ENCODE measurements at places on chromosomes 5 and 9.

- no peak for DNase-seq
These were observed 3.3 kb downstream of the PPIC start for GRCh38 chr5:123033157-123033671.

DNA sequence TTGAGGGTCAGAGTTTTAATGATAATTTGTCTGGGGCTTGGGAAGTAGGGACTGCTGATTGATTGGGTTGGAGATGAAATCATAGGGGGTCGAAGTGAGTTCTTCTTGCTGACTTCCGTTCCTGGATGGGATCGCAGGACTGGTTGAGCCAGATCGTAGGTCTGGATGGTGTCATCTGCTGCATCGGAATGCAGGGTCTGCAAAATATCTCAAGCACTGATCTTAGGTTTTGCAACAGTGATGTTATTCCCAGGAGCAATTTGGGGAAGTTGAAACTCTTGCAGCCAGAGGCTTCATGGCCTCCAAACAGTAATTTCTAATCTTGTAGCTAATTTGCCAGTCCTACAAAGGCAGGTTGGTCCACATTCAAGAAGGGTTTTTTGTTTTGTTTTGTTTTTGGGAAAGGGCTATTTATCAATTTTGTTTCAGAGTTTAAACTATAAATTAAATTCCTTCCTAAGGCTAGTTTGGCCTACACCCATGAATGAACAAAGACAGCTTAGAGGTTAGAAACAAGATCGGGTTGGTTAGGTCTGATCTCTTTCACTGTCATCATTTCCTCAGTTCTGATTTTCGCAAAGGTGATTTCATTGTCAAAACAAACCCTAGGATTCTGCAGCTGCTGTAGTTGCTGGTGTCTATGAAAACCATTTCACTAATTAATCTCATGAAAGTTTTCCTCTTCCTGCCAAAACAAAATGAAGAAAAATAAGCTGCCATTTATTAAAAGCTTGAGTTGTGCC lies 388.0 kb downstream of the TMEM232 start:
- DNase-seq = no peak

GRCh38 chr9:137685741-137686420 lies 67.1 kb downstream of the EHMT1 start:
- no peak for DNase-seq

DNA sequence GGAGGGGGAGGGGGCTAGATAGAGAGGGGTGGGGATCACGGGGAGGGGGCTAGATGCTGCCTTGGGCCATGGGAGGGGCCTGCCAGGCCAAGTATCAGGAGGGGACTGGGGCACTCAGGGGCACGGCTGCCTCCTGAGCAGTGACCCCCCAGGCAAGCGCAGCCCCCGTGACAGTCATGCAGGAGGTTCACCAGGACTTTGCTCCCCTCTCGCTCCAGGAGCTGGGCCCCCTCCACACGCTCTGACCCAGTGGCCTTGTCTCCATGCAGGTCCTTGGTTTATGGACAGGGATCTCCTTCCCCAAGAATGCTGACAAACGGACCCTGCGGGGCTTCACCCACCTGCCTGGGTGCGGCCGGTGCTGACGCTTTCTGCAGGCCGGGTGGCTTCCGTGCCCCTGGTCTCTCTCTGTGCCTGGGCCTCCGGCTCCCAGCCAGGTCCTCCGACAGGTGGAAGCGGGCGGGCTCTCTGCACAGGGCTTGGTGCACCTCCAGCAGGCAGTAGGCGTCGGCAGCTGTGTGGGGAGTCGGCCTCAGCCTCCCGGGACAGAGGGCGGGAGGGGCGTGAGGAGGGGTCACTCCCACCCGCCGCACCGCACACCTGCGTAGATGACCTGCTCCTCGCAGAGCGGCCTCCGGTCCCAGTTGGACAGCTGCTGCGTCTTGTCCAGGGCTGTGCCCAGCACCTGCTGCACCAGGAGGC lies 46.8 kb upstream of the NRARP start:
- DNase-seq = no peak

DNA sequence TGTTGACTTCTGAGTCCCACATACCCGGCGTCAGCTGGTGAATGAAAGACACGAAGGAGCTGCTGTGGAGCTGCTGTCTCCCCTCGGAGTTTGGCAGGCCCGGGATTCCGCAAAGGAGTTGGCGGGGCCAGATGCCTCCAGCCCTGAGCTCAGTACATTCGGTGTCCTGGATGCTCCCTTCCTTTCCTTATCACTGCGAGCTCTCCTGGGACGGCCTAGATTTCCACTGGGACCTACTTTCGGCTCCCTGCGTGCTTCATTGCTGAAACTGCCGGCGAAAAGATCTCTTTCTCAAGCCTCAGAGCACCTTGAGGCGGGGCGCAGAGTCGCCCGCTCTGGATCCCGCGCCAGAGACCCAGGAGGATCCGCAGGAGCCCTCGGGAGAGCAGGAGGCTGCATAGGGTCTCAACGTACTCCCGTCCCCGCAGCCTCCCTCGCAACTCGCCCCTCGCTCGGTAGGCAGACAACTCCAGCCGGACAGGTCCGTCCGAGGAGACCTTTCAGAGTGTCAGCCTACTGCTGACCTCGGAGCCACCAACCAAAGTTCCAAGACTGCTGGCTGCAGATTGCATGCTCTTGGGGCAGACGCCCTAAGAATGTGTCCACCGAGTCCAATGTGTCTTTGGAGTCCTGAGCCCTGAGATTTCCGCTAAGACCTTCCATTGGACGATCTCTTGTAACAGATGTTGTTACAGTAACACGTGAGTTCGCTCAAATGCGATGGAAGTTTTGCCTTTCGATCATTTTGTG lies 6.1 kb downstream of the ANXA2R start:
- no peak for DNase-seq

DNA sequence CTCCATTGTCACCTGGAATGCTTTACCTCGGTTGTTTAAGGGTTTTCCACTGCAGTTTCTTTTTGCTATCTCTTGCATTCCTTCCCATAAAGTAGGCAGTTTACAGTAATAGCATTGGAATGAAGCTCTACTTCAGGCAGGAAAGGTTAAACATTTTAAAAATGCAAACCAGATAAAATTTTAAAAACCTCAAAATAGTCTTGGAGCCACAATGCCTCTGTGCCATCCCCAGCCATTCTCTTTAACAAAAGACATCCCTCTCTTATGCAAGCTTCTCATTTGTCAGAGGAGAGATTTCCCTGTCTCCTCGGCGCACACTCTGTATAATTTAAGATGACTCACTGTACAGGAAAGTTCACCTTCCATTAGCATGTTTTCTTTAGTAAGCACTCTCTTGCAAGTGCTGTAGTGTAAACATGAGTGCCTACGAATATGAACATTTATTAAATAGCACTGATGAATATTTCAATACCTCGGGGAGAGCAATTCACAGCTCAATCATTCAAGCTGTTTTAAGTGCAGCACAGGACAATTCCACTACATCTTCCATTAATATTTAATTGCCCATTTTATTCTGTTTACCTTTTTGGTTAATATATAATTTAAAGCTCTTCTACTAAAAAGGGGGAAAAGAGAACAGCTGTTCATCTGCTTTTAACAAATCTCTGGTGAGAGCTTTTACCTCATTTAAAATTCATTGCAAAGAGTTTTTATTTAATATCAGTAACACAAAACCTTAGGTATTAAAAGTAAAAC lies 343.6 kb downstream of the SPATA31D1 start:
- no peak for DNase-seq

GRCh38 chr5:10439692-10440091 lies 2.0 kb upstream of the ROPN1L start:
- DNase-seq = no peak

DNA sequence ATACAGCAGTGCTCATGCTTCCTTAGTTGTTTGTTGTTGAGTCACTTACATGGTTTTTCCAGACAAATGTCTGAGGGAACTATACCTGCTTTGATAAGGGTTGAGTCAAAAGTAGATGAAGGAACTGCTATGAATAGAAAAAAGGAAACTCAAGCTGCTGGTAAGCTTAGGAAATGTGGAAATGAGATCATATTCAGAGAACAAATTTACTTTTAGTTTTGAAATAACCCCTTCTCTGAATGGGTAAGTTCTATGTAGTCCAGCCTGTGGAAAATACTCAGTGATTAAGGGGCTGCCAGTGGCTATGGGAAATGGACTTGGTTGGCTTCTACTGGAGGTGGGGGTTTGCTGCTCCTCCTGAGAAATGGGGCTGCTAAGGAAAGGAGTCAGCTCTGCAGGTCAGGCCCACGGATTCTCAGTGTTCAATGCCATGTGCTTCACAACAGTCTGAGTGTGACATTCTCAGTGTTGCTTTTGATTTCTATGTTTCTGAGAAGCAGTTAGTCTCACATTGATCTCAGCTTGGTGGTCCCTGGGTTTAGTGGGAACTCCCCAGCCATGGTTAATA lies 47.7 kb upstream of the GLRX start:
- DNase-seq = no peak

GRCh38 chr5:139694556-139695177 lies 46.5 kb downstream of the CXXC5 start:
- no peak for DNase-seq

DNA sequence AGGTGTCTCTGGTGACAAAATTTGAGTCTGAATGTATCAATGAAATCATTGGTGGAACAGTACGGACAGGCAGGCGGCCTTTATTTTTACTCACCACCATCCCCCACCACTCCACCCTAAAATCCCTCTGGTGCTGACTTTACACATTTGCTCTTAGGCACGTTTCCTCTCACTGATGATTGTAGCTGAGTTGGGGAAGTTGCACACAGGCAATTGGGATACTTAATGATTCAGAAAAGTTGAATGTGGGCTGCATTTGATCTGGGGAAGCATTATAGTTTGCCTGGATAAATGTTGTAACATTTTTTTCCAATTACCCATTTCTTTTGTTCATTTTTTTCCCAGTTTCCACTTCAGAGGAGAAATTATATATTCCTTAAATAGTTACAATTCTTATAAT lies 658.4 kb downstream of the TLR4 start:
- no peak for DNase-seq

GRCh38 chr5:84249918-84250630 lies 134.6 kb downstream of the EDIL3 start:
- no peak for DNase-seq

- DNase-seq = no peak
These were observed 374.1 kb upstream of the IRX4 start for GRCh38 chr5:2256691-2257280.

DNA sequence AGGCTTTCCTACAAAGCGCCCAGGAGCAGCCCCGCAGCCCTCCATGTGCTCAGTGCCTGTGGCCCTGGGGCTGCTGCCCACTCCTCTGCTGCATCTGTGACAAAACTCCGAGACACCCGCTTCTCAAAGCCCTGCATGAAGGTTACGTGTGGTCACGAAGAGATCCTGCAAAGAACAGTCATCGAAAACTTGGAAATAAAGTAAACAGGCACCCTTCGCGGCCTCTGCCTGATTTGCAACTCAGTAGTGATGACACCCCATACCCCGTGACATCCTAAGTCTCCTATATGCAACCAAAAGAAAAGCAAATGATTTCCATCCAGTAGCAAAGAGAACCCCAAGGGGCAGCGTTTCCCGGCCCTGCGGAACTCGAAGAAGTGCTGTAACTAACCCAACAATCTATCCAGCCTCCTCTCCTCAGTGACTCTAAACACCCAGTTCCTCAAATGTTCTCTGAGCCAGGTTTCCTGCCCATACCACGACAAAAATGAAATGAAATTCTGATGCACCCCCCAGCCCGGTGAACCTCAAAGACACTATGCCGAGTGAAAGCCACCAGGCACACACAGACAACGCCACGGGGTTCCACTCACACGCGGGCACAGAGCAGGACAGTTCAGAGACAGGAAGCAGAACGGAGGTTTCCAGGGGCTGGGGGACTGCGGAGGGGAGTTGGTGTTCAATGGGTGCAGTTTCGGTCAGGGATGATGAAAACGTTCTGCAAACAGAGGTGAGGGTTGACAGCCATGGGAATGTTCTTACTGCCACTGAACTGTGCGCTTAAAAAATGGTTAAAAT lies 19.0 kb downstream of the NACC2 start:
- DNase-seq = no peak

DNA sequence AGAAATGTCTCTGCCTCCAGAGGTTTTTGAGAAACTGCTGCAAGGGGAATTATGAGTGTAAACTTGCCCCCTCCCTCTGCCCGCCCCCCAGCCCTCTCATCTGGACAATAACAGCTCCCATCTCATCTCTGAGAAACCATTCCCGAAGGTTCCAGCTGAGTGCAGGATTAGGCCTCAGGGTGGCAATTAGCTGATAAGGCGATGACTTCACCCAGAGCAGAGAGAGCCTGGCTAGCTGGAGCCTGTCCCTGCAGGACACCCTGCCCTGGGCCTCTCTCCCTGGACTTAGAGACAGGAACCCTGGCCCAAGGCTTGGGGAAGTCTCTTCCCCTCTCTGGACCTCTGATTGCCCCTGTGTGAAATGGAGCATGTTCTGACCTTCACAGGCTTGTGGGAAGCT lies 45.7 kb upstream of the HAND1 start:
- DNase-seq = no peak

DNA sequence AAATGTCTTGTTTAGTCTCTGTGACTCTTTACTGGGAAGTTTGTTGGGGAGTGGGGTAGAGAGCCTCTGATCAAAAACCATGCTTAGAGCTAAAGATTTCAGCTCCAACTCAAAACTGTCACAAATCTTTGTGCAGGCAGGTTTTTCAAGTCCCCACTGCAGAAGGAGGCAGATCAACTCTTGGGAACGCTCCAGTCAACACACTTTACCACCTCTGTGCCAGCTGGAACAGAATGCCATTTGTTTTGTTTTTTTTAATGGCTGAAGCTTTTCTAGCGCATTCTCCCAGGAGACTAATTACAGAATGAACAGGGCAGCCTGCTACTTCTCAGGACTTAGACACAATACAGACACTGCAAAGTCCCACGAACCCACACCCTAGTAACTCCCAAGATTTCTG lies 17.9 kb upstream of the LHX6 start:
- DNase-seq = no peak

DNA sequence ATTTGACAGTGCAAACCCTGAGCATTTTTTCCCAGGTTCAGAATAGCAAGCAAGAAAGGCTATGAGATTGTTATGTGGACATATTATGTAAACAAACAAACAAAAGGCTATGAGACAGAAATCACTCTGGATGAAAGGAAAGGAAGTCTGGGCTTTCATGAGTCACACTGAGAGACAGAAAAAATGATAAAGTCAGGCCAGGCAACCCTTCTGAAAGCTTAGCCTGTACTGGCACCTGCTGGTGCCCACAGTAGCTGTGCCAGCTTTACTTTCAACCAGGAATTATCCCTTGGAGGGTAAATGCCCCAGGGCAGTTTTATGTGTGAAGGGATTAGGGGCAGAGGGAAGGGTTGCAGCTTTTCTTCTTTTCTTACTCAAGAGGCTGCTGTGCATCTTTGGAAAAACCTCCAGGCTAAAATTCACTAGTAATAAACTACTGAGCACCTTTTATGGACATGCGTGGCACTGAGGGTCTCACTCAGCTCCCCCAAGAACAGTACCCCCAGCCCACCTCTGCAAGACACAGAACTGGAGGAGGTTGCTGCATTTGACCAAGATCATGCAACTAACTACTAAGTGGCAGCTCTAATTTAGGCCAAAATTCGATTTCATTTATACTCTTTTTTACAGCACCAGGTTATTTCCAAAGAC lies 41.7 kb downstream of the ACTL7B start:
- no peak for DNase-seq

Measured in CD8-positive, alpha-beta memory T cell (primary cell).